ENCODE measurements at places on chromosomes 11 and 22. TPM values are rescaled to one million over a fixed set of nuclear protein-coding genes. Genes with fewer than 3 reads are reported as not detected.
A peak's percentile ranks its signal among the peaks of the same experiment; 100 is the strongest.

GRCh38 chr11:117097389-117098268 is 599 bp downstream of the SIK3 start:
- no peak for DNase-seq

- DNase-seq = no peak
Observed at GRCh38 chr11:33731723-33732531, 4.3 kb downstream of the CD59 start.

DNA sequence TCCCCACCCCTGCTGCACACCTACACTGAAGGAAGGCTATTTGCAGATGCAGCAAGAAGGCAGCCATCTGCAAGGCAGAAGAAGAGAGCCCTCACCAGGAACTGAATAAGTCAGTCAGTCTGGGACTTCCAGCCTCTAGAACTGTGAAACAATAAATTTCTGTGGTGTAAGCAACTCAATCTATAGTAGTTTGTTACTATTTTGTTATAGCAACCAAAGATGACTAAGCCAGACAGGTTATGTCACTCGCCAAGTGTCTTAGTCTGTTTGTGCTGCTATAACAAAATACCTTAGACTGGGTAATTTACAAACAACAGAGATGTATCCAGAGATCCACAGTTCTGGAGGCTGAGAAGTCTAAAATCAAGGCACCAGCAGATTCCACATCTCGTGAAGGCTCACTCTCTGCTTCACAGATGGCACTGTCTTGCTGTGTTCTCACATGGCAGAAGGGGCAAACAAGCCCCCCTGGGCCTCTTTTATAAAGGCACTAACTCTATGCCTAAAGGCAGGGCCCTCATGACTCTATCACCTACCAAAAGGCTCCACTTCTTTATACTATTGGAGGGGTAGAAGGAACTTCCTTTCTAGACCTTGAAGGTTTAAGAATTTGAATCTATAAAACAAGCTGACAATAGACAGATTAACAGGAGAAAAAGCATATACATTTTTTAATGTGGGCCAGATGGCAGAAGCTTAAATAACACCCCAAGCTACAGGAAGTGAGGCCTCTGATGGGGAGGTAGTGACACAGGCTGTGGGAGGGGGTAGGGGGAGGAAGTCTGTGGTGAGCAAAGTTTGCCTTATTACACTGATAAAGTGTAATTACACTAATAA is 12.3 kb downstream of the APOL6 start:
- DNase-seq = no peak

- no peak for DNase-seq
Observed at GRCh38 chr22:19341500-19341899, 50.0 kb upstream of the CLTCL1 start.

DNA sequence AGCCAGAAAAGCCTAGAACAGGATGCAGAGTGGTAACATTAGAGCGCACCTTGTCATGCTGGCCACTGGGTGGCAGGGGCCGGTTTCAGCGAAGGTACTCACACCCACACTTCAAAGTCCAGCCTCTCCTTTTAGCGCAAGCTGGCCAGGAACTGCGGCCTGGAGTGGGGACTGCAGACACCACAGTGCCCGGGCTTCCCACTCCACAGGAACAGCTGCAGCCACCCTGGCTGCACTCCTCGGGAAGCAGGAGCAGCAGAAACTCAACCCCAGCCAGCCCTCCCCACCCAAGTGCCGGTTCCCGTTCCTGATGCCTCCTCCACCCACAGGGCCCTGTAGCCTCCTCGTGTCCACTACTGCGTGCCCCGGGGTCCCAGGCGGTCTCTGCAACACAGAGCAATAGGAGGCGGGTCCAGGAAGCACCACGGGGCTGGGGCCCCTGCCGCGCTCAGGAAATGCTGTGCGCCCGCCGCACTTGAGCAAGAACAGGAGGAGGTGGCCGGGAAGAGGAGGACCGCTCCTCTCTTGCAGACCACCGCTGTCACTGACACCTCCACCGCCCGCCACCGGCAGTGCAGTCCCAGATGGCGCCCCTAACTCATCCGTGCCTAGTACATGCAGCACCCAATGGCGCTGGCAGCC is 2.2 kb downstream of the RFPL2 start:
- DNase-seq = peak; percentile 69

DNA sequence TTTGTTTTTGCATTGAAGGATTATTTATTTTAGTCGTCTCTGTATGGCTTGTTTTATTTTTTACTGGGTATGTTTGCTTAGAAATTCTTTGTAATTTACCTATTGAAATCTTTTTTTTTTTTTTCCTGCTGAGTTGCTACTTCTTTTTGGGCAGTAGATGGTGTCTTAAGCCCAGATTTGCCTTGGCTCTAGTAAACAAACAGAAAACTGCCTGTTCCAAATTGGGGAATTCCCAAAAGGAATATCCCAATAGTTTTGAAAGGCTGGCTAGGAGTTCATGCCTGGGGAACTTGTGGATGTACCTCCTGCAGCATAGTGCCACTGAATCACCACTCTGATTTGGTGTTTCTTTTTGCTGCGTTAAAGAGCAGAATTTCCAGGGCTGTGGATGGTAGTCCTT is 17.7 kb downstream of the PAMR1 start:
- no peak for DNase-seq

- no peak for DNase-seq
Observed at GRCh38 chr11:99973993-99974392, 713.1 kb upstream of the ARHGAP42 start.

DNA sequence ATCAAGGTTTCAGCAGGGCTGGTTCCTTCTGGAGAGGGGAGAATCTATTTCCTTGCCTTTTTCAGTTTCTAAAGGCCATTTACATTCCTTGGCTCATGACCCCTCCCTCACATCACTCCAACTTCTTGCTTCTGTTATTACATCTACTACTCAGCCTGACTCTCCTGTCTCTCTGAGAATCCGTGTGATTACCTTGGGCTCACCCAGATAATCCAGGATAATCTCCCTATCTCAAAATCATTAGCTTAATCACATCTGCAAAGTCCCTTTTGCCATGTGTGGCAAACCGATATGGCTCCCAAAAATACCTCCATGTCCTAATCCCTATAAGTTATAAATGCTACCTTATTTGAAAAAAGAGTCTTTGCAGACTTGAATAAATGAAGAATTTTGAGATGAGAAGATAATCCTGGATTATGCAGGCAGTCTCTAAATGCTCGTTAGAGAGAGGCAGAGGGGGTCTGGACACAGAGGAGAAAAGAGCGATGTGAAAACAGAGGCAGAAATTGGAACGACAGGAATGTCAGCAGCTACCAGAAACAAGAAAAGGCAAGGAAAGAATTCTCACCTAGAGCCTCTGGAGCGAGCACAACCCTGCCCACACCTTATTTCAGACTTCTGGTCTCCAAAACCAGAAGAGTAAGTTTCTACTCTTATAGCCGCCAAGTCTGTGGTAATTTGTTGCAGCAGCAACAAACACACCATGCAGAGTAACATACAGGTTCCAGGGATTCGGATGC is 23.6 kb upstream of the ARHGAP32 start:
- no peak for DNase-seq

DNA sequence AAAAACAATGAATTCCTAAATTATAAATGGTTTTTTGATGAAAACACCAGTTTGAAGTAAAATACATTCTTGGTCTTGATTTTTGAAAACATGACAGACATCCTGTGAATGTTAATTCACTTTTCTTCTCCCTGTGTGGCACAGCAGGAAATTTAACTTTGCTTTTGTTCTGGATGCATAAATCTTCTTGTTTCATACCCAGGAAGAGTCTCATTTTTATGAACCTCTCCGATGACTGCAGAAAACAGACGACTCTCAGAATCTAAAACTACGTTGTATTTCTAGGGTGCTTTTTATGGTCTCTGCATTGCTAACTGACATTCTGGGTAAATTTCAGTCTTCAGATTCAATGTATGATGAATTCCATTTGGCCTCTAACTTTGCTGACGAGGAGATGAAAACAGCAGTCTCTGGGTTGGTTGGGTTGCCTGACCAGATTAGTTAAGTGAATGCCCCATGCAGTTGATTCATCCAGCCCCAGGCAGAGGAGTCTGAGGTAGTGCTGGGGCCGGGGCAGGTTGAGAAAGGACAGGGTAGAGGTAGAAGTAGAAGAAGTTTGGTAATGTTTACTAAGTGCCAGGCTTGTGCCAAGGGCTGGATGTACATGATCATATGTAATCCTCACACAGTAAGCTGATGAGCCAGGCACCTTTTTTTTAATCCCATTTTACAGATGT is 20.1 kb downstream of the TCP11L1 start:
- DNase-seq = no peak

- DNase-seq = peak; percentile 87
Observed at GRCh38 chr11:130369141-130369691, 54.5 kb upstream of the ZBTB44 start.

GRCh38 chr22:23531966-23532705 is 48.0 kb downstream of the IGLL1 start:
- DNase-seq = no peak

- DNase-seq = no peak
Observed at GRCh38 chr22:42292732-42293520, 22.5 kb upstream of the TCF20 start.

DNA sequence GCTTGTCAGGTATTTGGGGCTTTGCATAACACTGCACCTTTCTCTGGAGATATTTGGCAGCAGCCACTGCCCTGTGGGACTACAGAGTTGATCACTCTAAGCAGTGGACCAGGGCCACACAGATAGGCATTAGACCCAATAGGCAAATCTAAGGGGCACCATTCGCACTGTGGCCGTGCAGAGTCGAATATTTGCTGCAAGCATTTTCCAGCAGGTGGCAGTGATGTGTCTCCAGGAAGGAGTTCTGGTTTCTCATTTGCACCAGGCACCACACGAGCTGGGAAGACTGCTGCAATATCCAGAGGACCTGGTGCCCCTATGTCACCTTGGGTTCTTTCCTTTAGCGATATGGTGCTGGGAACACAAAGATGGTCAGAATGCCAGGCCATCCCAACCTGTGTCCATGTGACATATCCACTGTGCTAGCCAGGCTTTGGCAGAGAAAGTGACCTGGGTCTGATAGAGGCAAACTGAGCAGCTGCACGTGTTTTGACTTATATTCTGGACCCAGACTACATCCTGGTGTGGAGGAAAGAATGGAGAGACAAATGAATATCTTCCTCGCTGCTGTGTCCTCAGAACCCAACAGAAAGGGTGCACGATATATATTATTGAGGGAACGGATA is 318.7 kb downstream of the BUD13 start:
- no peak for DNase-seq

DNA sequence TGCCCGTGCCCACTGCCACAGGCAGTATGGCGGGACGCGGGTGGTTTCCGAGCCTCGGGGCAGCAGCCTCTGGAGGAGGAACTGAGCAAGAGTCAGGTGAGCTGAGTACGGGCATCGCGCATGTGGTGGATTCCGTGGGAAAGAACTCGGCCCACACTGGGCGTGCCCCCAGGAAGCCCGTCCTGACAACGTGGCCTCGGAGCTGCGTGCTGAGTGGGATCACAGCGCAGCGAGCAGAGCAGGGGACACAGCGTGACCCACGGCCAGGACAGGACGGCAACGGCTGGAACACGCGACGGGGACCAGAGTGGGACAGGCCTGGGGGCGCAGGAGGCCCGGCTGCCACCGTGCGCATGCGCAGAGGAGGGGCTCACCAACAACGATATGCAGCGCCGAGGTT is 36.8 kb downstream of the CERK start:
- DNase-seq = no peak

DNA sequence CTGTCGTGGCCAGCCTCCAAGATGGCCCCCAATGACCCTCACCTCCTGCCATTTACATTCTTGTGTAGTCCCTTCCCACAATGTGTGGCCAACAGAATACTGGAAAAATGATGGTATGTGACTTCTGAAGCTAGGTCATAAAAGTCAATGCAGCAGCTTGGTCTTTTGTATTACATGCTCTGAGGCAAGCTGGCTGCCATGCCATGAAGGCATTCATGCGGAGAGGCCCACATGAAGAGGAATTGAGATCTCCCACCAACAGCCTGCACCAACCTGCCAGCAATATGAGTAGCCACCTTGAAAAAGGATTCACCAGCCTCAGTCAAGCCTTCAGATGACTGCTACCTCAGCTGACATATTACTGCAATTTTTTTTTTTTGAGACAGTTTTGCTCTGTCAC is 4.6 kb downstream of the MRTFA start:
- no peak for DNase-seq

DNA sequence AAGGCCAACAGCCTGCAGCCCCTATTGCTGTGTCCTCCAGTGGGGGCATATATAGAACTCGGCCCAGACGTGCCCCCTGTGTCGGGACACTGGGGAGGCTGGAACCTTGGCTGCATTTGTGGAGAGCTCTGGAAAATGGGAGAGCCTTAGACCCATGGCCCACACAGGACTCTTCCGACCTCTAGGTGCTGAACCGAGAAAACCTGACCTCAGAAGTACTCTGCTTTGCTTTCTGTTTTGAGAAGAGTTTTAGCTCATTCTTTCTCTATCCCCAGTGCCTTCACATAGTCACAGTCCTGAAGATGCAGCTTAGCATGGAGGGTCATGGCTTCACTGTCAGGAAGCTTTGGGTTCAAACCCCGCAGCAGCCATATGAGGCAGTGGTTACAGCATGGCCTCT is 271.8 kb upstream of the B3GAT1 start:
- DNase-seq = no peak

DNA sequence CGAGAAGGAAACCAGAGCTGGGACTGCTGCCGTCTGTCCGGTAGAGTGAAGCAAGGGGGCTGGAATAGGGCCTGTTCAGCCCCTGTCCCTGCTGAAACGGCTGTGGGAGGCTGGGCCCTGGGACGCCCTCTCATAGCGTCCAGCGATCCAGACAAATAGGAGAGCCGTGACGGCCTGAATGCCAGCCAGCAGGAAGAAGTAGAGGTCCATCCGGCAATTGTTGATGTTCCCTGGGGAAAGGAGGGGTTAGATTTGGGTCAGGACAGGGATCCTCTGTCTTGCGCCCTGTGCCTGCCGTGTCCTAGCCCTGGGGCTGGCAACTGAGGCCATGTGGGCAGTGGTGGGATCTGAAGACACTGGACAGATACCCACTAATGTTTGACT is 12.9 kb downstream of the TMEM132A start:
- DNase-seq = no peak

DNA sequence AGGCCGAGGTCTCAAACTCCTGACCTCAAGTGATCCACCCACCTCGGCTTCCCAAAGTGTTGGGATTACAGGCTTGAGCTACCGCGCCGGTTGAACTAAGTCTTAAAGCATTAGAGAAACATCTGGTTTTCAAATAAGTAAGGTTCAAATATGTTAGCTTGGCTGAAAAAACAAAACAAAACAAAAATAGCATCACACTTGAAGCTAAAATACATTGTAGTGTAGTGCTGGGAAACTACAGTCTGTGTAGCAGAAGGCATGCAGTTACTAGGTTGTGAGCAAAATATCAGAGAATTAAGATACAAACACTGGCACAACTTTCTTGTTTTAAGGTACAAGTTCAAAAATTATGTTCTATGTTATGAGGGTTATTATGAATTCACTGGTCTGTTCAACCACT is 224.8 kb upstream of the CHORDC1 start:
- no peak for DNase-seq

GRCh38 chr11:110092515-110093406 is at the start of gene ZC3H12C:
Gene ZC3H12C (plus strand): TSS chr11:110093392. CDS start chr11:110093412, 20 bp downstream.
- peak; percentile 87 for DNase-seq

GRCh38 chr11:623999-624704 is 603 bp downstream of the CDHR5 start:
- no peak for DNase-seq

GRCh38 chr11:56910785-56911184 is 77.9 kb upstream of the OR5AK2 start:
- DNase-seq = no peak

The DDI1 gene
- polyA plus RNA-seq = not detected

The OR51I1 gene
- not detected for polyA plus RNA-seq

The OR2AG2 gene
- polyA plus RNA-seq = 0.08 TPM

The APOA4 gene
- polyA plus RNA-seq = not detected

The OR51I2 gene
- polyA plus RNA-seq = not detected

The SCGB1D2 gene
- 1.1 TPM for polyA plus RNA-seq

The ROBO3 gene
- 30.2 TPM for polyA plus RNA-seq

The GDPD4 gene
- polyA plus RNA-seq = 0.27 TPM

The DYNC2H1 gene
- 44.6 TPM for polyA plus RNA-seq

Data from renal pelvis (tissue), 12 donors.